ENCODE measurements at places on chromosomes 1 and 21.

GRCh38 chr1:238119861-238120260 is 229.1 kb upstream of the ZP4 start:
- no peak for DNase-seq

DNA sequence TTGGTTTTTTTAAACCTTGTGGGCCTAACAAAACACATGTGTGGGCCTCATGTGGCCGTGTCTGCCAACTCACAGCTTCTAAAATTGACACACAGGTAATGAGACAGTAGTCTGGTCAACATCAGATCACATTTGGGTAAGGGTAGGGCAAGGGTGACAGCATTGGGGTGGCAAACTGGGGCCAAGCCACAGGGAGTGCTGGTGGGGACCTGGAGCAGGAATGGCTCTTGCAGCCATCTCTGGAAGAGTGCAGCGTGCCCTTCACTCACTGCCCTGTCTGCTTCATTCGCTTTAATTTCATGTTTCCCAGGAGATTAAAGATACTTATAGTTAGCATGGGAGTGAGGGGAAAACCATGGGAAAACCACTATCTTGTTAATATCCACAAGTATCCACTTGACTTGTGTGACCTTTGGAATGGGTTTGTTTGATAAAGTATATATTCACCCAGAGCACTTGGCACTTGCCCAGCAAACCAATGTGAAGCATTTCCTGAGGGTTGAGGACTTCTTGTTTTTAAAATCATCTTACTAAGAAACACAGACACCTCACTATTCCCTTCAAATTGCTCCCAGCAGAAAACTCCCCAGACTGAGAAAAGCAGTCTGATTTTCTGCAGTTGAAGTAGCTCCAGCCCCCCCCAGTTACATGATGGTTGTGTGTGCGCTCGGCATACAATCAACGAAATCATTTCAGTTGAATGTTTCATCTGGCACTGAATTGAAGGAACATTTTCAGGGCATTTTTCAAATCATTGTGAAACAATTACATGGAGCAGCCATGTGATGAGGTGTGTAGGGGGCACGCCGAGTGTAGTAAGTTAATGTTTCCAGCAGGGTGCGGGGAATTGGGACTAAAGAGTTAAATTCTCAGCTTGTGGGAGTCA is 175.7 kb downstream of the VPS13D start:
- DNase-seq = no peak

GRCh38 chr21:37244501-37245095 is 22.5 kb downstream of the VPS26C start:
- no peak for DNase-seq

GRCh38 chr1:246450611-246451251 is 56.3 kb downstream of the SMYD3 start:
- DNase-seq = no peak

DNA sequence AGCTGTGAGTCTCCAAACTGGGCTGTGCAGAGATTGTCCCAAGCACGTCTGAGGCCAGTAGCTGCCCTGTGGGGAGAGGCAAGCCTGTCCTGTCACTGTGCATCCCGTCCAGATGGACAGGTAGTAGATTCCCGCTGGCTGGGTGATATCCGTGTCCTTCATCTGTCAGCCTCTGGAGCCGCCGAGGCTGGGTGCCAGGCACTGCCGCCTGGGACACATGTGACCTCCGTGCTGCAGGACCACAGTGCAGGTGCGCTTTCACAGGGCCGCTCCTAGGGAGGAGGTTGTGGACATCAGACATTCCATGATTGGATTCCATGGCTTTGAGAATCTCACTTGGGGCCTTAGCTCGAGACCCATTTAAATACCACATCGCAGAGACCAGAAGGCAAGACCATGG is 4.7 kb downstream of the PDXK start:
- DNase-seq = no peak

- DNase-seq = no peak
These were observed 9.1 kb downstream of the ABCA4 start for GRCh38 chr1:94111879-94112278.
